ENCODE measurements at places on chromosomes 7 and 10.

- no peak for DNase-seq
Observed at GRCh38 chr7:130853503-130854279, 119.7 kb upstream of the KLF14 start.

GRCh38 chr7:131244259-131244852, 83.3 kb upstream of the MKLN1 start:
- no peak for DNase-seq

- DNase-seq = no peak
Observed at GRCh38 chr7:101615446-101615845, 13.7 kb downstream of the MYL10 start.

GRCh38 chr7:44700322-44700721, 48.3 kb upstream of the ZMIZ2 start:
- DNase-seq = no peak

- DNase-seq = no peak
Observed at GRCh38 chr10:131758939-131759301, 141.9 kb upstream of the PPP2R2D start.

DNA sequence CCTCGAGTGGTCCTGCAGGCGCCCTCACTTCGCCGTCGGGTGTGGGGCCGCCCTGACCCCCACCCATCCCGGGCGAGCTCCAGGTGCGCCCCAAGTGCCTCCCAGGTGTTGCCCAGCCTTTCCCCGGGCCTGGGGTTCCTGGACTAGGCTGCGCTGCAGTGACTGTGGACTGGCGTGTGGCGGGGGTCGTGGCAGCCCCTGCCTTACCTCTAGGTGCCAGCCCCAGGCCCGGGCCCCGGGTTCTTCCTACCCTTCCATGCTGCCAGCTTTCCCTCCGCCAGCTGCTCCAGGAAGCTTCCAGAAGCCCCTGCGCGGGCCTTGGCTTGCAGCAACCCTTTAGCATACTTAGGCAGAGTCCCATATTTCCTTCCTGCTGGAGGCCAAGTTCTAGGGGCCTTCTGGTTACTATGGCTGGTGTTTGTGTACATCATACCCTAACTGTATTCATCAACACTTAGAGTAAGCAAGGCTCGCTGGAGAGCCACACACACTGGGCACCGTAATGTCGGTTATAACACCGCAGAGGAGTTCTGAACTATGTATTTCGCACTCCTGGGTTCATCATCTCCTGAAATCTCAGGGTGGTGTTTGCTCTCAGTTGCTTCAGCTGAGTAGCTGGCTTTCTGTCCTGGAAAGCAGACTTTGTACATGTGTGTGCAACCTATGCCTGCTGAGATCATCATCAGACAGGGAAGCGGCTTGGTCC, 471 bp downstream of the MGMT start:
- DNase-seq = peak; percentile 36

DNA sequence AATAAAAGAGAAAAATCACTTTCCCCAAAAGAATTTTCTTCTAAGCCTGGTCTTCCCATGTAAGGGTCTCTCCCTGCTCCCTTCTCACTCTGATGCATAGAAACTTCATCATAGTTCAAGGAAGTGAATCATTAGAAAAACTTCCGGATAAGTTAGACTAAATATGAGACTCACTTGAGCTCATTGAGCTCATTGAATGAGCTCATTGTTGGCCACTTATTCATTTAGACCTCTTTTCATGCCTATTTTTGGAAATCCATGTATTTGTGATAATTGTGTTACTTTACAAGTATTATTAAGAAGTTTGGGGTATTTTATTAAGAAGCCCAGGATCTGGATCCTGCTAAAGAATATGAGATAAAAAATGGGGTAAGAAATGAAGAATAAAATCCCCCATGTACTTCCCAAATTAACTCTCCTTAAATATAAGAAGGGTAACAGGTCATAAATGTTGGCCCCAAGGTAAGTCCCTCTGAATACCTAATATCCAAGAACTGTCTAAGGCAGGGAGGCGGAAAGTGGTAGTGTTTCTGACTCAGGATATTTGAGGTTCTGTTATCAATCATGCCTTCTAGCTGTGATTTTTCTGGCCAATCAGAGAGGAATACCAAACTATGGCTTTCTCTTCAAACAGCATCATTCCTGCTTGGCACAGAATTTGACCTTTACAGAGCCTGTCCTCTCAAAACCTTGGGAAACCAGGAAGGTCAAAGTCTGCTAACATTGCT, 236.5 kb upstream of the PTN start:
- no peak for DNase-seq

DNA sequence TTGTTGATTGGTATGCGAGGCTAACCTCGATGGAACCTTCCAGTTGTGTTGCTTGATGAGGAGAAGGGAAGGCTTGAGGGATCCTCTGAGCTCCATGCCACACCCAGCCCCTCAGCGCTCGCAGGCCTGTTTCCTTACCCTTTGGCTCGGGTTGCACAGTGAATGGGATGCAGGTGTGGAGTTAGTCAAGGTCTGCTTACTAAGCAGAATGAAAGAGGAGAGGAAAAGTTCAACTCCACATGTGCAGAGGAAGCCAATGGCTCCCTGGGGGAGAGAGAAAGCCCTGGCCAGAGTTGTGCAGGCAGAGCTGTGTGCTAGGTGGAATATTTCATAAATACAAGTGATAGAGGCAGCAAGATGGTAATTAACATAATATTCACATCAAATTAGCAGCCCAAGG, 85.5 kb downstream of the JCAD start:
- DNase-seq = no peak

DNA sequence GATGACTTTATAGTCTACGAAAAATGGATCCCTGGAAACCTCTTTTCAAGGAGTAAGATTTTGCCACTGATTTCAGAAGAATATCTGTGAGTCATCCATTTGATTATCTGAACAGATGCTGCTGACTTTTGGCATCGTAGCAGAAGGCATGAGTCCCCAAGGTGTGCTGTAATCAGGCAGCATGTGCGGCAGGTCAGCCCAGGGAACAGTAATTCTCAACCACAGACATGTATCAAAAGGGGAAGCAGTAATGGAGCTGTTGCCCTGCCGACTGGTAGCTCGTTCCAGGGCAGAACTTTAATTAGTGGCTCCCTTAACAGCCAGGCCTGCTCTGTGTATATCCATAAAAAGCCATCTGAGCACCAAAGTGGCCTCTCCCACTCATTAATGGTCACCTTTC, 5.7 kb upstream of the VWC2 start:
- no peak for DNase-seq

GRCh38 chr7:32573110-32573687, 77.9 kb downstream of the AVL9 start:
- no peak for DNase-seq

DNA sequence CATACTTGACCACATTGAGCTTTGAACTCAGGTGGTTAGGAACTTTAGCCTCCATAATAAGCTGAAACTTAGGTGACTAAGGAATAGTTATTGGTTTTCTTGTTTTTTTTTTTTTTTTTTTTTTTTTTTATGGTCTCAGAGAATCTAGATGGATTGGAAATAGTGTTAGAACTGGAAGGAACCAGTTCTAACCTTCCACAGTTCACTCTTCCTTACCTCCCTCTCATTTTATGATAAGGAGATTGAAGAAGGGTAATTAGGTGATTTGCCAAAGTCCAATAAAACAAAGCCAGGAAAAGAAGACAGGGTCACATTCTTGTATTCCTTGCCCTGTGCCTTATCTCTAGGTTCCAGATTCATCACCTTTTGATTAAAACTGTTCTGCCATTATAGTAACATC, 71.7 kb upstream of the STRIP2 start:
- DNase-seq = no peak

DNA sequence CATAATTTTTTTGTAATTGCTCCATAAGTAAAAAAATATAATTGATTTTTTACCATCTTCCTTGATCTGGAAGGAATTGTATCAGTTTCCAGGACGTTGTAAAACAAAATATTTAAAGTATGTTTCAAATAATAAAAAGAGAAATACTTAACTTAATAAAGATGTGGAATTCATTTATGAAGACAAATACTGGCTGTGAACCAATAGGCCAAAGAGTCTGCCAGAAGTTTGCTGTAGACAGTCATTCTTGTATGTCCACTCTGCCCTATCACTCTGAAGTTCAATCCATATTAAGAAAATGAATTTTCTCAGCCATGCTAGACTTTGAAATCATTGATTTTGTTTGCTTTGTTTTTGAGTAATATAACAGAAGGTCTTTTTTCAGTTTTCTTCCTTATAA, 256.4 kb downstream of the TRIL start:
- no peak for DNase-seq

DNA sequence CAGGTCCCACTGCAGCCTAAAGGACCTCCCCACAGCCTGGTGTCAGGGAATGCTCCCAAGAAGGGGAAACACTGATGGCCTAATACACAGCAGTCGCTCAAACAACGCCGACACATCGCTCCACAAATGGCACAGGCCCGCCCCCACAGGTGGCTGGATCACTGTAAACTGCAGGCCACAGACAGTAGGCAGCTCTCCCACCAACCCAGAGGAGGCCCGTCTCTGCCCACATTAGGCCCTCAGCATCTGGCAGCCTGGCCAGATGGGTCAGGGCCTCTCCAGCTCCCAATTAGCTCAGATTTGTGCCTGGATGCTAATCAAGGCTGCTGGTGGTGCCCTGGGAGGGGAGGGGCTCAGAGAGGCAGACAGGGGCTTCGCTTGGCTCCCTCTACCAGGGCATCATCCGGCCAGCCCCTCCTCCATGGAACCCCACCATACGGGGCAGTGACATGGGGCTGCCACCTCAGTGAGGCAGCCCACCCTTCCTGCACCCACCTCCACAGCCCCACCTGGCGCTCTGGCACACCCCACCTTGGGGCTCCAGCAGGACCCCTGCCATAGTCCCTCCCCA, 42.7 kb downstream of the CAMK2B start:
- DNase-seq = no peak

GRCh38 chr10:127836966-127837365, 55.8 kb downstream of the CLRN3 start:
- DNase-seq = no peak

DNA sequence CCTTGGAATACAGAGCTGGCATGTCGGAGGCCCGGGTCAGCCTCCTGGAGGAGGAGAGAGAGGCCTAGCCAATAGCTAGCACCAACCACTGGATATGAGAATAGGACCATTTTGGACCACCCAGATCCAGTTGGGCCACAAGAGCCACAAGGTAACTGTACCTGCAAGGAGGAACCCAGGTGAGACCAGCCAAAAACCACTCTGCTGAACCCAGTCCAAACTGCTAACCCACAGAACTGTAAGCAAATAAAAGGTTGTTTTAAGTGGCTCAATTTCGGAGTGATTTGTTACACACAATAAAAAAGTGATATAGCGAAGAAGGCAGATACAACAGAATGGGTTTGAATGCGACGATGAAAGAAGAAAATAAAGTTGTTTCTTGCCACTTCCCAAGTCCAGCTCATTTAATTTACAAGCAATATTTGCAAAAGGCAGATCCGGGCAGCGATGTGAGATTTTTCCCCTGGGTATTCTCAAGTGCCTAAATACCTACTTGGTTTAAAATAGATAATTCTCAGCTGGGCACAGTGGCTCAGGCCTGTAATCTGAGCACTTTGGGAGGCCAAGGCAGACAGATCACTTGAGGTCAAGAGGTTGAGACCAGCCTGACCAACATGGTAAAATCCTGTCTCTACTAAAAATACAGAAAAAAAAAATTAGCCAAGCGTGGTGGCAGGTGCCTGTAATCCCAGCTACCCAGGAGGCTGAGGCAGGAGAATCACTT, 23.1 kb downstream of the ZNF467 start:
- no peak for DNase-seq

GRCh38 chr7:131471250-131472004, 85.0 kb downstream of the PODXL start:
- no peak for DNase-seq

DNA sequence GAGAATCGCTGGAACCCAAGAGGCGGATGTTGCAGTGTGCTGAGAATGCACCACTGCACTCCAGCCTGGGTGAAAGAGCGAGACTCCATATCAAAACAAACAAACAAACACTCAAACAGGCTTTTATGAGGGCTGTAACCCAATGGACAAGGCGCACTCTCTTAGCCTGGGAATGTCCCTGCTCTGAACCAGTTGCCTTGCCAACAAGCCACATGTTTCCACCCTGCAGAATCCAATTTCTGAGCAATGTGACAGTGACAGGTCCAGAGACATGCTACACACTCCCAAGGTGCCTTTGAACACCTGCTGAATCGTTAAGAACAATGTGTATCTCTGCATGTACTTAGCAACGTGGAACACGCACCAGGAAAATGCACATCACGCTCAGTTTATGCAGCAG, 186.8 kb upstream of the AUTS2 start:
- no peak for DNase-seq

DNA sequence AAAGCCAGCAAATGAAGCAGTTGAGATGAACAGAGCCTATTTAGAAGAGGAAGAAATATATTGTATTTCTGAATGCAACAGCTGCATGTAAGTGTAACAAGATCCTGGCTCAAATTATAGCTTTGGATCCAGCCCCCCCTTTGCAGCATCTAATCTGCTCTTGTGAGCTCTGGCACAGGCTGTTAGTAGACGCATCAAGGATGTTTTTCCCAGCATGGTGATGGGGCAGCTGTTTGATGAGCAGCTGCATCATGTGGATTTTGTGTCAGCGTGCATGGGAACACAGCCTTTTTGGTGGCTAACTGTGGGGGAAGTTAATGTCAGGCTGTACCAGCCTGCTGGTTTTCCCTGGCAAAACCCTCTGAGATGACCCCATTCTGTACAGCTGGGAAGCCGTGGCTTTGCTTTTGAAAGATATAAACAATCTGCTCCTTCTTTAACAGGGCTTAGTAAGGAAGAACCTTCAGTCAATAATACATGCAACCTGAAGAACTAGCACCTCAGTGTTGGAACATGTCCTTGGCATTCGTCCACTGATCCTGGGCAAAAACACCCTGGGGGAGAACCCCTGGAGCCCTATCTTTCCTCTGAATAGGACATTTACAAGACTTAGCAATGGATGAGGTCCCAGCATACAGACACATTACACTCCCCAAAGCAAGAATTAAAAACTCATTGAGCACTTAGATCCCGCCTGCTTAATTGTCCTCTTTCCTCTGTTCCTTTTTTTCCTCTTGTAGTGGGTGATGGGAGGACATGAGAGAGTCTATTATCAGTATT, 70.6 kb downstream of the NPS start:
- DNase-seq = no peak

- DNase-seq = no peak
Observed at GRCh38 chr10:114095559-114096337, 52.1 kb downstream of the ADRB1 start.

Measured in activated T-cell treated with anti-CD3 and anti-CD28 coated beads, Interleukin-2, amount 50 U/mL, for 48 hours (primary cell).